ENCODE measurements at places on chromosomes 6 and 20.

DNA sequence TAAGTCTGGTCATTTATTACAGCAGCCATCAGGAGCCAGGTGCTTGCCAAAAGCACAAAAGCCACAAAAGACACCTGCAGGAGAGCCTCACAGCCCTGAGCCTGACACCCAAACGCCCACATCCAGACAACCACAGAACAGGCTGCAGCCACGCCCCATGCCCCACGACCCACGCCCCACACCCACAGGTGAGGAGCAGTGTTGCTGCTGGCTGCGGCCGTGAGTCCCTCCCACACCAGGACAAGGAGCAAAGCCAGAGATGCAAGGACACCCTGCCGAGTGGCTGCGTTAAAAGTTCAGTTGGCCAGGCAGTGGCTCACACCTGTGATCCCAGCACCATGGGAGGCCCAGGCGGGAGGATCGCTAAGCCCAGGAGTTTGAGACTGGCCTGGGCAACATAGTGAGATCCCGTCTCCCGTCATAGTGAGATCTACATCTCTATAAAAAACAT is 43.0 kb downstream of the SLC2A4RG start:
- peak; percentile 11 for DNase-seq

- DNase-seq: no peak
Measured at GRCh38 chr6:116375262-116375661, 4.5 kb downstream of the DSE start.

DNA sequence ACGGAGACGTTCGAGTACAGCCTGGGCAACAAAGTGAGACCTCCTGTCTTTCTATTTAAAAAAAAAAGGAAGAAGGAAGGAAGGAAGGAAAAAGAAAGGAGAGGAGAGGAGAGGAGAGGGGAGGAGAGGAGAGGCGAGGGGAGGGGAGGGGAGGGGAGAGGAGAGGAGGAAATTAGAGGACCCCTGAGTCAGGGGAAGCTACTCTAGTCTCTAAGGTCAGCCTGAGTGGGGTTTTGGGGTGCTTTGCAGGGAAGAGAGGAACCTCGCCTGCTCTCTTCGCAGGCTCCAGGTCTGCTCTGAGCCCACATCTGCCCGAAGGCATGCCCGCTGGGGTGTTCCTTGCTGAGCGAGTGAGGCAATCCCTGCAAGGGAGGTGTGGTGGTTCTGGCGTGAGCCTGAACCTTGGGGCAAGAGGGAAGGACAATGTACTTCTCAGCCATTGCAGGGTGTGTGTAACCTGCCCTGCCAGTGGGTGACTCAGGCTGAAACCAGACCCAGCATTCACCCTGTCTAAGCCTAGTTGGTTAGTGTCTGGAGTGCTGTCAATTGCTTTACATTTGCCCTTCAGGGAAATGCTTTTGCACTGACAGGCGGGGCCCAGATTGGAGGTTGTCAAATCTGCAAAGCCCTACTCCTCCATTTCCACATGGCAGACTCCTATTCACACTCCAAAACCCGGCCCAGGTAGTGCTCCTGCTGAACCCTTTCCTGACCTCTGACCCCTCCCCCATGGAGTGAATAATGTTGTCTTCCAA is 15.3 kb upstream of the MMP9 start:
- DNase-seq: peak; percentile 3

DNA sequence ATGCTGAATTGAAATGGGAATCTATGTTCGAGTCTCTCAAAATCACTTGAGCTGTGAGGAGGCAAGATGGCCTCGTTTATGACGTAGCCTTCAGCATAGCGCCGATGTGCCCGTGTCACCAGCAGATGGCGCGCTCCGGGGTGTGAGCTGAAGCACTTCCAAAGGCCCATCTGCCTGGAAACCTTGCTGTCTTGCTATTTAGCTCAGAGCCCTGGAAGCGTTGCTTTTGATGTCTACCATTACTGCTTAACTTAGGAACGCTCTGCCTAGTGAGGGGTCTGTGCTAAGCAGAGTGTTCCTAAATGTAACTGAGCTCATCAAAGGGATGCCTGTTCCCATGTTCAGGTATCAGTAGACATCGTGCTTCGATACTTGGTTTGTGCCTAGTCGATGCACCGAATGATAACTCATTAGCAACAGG is 67.7 kb downstream of the SYCP2L start:
- peak; percentile 31 for DNase-seq

- no peak for DNase-seq
Measured at GRCh38 chr6:157193443-157193996, 129.8 kb downstream of the TMEM242 start.
